T-helper 9 cell (primary cell): ENCODE measurements at places on chromosomes 4 and X.

GRCh38 chrX:134423606-134424005 is 36.4 kb upstream of the HPRT1 start:
- DNase-seq = no peak

GRCh38 chr4:52959541-52959940 is 97.4 kb downstream of the RASL11B start:
- DNase-seq = no peak

GRCh38 chr4:9804918-9805317 is 23.5 kb downstream of the DRD5 start:
- DNase-seq = no peak

DNA sequence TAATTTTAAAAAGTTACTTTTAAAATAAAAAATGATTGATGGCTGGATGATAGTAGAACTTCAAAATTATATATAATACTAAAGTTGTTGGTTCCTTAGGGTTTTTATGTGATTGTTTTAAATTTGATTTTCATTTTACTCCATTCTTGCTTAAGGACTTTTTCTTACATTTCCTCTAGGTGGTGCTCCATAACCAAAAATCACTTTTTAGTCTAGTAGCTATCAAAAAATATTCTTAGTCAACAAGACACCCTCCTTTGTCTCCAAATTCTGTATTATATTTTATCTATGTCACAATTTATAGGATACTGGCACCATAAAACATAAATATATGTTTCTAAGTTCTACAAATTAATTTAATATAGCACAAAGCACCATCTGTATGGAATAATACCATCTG is 67.2 kb upstream of the BRWD3 start:
- no peak for DNase-seq

- no peak for DNase-seq
These were observed 137.7 kb downstream of the ARX start for GRCh38 chrX:24877854-24878650.

GRCh38 chrX:69618803-69619202 is 2.9 kb downstream of the EDA start:
- no peak for DNase-seq

GRCh38 chr4:6742507-6742906 is 26.5 kb downstream of the BLOC1S4 start:
- DNase-seq = no peak

DNA sequence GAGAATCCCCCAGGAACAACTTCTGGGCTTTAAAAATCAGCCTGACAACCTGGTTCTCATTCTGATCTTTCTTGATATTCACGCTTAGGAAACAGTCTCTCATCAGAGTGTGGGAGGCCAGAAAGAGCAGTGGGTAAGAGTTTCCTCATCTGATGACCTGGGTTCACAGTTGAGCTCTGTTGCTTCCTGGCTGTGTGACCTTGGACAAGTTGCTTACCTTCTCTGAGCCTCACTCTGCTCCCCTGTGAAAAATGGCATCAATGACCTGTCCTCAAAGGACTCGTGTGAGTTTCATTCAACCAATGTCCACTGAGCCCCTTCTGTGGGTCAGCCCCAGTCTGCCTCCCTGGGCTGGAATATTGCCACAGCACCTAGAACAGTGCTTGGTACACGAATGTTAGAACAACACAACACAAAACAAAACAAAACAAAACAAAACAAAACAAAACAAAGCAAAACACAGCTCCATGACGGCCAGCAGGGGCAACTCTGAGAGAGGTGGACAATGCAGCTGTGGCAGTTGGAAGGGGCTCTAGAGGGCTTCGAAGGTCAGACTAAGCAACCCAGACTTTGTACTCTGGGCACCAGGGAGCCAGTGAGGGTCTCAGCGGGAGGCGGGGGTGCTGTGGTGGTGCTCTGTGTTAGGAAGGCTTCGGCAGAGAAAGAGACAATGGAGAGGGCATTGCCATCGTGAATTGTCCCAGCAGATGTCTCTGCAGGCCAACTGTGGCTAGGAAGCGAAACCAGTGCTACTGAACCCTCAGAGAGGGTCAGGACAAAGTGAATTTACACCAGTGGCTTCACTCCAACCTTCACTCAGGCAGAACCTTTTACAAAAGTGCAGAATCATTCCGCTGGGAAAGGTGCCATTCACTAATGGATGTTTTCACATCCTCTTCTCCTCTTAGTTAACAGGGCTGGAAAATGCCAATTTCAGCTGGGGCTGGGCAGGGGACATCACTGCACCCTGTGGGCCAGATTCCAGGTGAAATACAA is 14.3 kb upstream of the C4orf50 start:
- DNase-seq = no peak

GRCh38 chr4:53205970-53206369 is 159.9 kb downstream of the SCFD2 start:
- DNase-seq = no peak

DNA sequence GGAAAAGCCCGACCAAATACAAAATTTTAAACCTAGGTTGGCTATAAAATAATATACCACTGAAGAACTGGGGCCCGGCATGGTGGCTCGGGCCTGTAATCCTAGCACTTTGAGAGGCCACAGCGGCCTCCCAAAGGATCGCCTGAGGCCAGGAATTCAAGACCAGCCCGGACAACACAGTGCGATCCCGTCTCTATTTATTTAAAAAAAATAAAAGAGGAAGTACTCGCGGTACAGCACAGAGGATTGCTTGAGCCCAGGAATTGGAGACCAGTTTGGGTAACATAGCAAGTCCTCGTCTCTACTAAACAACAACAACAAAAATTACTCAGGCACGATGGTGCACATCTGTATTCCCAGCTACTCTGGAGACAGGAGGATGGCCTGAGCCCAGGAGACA is 44.8 kb upstream of the CDKN2AIP start:
- DNase-seq = no peak

DNA sequence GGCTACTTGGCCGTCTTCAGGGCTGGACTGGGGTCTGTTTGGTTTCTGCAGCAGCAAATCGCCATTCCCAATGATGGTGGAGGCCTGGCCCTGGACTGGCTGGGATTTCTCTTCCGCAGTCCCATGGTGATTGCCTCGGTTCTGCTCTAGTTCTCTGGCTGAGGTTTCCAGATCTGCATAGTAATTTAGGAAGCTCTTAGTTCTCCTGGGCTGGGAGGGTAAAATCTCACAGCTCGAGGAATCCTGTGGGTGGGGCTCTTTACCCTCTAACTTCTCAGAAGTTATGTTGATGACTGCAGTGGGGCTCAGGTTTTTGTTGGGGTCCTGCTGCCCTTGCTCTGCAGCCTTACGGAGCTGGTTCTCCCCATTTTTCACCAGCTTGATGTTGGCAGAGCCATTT is 200.6 kb downstream of the APBB2 start:
- DNase-seq = no peak

- no peak for DNase-seq
These were observed 23.3 kb downstream of the MRFAP1 start for GRCh38 chr4:6663596-6664393.

DNA sequence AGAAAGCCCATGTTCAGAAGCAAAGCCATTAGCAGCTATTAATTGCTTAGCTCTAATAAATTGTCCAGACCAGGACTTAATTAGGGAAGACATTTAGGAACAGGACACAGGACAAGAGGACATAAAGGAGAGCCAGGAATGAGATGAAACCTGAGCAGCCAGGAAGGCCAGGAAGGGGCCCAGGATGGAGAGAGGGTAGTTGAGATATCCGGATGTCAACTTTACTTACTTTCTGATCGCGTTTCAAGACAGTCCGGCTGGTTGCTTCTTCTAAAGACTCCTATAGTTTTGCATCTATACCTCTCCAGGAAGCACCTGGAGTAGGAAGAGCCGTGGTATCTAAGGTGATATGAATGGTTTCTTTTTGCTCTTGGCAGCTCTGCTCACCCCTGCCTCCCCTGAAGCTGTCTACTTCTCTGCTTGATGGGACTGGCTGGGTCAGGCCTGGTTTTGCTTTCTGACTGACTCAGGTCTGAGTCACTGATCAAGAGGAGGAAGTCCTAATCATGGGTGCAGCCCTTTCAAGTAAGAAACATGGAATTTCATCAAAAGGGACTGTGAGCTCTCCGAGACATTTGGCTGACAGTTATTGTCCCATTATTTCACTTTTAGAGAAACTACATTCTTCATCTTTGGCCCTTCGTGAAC is 733.3 kb downstream of the RPA4 start:
- DNase-seq = no peak

GRCh38 chr4:161841759-161842158 is 322.0 kb downstream of the FSTL5 start:
- DNase-seq = no peak

- no peak for DNase-seq
These were observed 332.7 kb downstream of the UNC5C start for GRCh38 chr4:95215991-95216605.

DNA sequence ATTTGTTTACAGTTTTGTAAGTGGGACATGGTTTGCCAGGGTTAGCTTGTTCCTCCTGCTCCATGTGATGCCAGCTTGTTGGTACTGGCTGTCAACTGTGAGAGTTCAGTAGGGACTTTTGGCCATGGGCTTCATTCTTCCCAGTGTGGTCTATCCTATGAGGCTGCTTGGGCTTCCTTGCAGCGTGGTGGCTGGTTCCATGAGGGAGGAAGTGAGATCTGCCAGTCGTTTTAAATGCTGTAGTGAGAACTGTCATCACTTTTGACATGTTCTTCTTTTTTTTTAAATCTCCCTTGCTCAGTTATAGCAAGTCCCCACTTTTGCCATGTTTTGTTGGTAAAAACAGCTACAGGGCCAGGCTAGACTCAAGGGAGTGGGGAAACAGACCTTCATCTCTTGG is 15.9 kb downstream of the NSD2 start:
- DNase-seq = no peak

DNA sequence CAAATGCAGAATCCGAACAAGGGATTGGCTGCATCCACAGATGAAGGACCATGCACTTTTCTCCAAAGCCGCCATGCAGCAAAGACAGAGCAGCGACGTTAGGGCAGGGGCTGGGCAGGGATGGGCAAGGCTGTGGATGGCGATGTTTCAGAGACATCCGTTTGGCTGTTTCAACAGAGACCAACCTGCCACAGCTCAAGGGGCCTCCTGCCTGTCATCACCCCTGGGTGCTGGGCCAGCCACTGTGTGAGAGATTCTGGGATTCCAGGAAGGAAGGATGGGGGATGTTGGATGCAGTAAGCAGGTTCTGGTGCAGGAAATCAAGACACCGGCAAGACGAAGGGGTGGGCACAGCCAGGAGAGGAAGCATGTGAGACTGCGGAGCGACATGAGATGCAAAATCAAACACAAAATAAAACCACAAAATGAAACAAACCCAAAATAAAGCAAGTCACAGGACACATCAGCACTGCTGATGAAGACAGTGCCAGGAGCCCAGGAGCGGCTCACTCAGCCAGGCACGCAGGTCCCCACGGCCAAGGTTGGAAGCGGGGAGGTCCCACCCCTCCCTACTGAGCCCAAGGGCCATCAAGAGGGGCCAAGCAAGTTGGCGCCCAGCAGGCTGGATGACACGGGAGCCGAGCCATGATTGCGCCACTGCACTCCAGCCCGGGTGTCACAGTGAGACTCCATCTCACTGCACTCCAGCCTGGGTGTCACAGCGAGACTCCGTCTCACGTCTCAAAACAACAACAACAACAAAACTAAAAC is 68.1 kb downstream of the FAM53A start:
- no peak for DNase-seq

DNA sequence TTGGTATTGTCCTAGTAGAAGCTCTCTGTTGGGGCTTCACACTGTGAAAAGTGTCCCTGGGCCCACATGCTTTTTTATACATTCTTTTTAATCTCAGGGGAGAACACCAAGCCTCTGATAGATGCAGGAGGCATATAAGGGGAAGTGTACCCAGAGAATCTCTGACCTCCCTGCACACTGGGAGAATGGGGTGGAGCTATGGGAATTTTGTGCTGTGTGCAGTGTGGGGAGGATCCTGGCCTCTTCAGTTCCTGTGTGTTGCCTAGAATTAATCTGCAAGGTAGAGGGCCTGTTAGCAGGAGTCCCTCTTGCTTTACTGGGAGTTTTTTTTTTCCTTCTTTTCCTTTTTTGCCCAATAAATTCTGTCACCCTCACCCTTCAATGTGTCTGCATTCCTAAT is 49.2 kb upstream of the SPIN4 start:
- no peak for DNase-seq

- DNase-seq = no peak
These were observed 19.4 kb upstream of the SRD5A3 start for GRCh38 chr4:55326629-55327028.

GRCh38 chr4:148341980-148342800 is 100.0 kb downstream of the NR3C2 start:
- no peak for DNase-seq

GRCh38 chrX:105464618-105465017 is 244.1 kb upstream of the TEX13A start:
- DNase-seq = no peak

DNA sequence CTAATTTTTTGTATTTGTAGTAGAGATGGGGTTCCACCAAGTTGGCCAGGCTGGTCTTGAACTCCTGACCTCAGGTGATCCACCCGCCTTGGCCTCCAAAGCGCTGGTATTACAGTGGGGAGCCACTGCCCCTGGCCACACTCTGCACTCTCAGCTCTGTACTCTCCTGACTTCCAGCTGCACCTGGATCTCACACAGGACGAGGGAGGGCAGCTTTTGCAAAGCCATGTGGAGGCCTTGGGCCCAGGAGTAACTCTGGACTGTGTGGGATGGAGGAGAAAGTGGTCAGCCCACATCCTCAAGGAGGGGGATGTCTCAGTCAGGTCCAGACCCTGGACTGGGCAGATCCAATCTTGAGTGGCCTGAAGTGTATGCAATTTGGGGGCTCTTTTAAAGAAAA is 23.0 kb downstream of the NAT8L start:
- no peak for DNase-seq

GRCh38 chr4:124433044-124433443 is 279.5 kb downstream of the ANKRD50 start:
- no peak for DNase-seq

DNA sequence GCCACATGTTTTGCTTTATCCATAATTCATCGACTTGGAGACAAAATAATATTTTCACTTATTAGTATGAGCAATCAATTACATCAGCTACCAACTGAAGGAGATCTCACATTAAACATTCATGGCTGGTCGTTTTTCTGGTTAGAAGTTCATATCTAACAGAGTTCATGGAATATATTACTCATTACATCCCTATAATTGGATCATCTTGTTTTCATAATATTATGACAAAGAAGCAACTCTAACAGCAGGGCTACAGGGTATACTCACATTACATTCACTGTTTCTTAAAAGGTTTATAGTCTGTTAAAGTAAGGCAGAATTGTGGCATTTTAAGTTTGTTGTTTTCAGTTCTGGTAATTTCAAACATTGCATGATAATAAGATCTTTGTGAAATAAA is 33.0 kb downstream of the GSTCD start:
- DNase-seq = no peak

DNA sequence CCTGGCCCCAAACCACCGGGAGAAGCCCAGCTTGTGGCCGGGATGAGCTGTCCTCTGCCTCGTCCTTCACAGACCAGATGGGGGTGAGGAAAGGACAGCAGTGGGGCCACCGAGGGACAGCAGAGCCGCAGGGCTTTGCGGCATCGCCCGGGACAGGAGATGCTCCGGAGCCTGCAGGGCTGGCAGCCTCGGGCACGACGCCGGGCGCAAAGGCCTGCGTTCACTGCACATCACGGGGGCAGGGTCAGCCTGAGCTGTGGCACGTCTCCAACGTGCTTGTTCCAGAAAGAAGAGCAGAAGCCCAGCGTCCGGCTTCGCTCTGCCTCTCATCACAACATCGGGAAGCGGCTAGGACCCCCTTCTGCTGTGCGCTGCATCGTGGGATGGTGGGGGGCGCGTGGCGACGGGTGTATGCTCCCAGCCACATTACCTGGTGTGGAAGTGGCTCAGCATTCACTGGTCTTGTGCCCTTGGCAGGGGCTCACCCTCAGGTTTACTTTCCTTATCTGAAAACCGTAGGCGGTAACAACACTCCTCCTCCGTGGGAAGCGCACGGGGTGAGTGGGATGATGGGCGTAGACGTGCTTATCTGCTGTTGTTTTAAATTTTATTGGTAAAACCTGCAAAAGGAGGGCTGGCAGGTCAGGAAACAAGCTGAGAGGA is 7.4 kb downstream of the TADA2B start:
- DNase-seq = no peak
